DMS53 (cell line): ENCODE measurements at places on chromosomes 11 and 22.

GRCh38 chr11:58058276-58059006 lies 27.7 kb downstream of the OR6Q1 start:
- peak; percentile 84 for DNase-seq

DNA sequence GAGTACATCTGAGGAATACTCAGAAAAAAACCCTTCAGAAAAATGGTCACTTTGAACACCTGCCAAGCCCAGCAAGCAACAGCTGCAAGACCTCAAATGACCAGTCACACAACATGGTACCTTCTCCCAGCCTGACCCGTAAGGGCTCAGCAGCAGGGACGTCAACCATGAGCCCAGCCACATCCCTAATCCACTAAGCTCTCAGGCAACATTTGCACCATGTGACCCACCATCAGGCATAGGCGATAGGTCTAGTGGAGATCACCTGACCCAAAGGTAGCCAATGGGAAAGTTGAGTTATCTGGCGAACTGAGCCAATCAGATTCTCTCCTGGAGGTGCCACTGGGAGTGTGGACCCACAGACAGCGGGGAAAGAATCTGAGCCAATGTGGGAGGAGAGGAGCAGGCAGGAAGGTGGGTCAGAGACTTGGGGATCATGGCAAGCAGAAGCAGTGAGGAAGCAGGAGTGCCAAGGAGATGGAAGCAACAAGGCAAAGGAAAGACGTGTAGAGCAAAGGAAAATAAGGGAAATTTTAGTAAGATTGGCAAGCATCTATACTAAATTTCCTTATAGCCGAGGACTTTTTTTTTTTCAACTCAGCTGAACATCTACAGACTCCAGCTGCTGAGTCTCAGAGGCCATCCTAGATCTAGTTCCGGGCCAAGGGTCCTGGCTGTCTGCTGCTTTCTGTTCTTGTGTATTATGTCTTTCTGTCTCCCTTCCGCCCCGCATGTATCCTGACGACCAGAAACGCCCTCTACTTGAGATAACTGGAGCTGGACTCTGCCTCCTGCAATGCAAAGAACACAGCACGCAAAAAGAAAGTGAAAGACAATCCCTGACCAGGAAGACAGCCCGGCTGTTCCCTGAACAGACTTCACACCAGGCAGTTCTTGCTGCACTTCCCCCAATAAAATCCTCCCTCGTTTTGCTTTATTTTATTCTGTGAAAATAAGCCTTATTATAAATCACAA lies 11.0 kb upstream of the PLAAT2 start:
- peak; percentile 86 for DNase-seq

- no peak for DNase-seq
These were observed 17.4 kb upstream of the CSNK2A3 start for GRCh38 chr11:11370255-11370961.

- no peak for DNase-seq
These were observed 18.1 kb downstream of the TOM1 start for GRCh38 chr22:35317680-35318290.

DNA sequence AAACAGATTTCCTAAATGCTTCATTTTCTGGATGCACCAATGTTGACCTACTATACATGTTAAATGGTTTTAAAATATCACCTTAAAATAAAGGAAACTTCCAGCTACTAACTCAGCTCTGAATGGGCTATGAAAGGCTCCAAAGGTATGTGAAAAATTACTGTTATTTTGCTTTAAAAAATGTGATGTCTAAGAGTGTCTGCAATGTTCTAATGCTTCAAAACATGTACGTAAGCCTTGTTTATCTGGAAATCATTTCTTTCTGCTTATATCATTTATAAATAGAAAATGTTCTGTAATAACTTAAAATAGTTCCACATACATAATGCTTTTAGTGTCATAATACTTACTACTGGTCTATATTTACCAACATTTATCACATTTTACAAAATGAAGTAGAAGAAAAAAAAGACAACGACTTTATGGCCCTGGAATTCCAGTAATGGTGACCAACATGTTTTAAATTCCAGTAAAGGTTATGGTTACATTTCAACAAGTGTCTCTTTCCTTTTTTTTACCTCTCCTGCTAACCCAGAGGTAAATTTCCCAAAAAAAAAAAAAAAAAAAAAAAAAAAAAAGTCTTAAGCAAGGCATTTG lies 2.5 kb downstream of the BDNF start:
- no peak for DNase-seq
